ENCODE measurements at places on chromosomes 13 and 19. TPM values are rescaled to one million over a fixed set of nuclear protein-coding genes. Genes with fewer than 3 reads are reported as not detected.

The LMTK3 gene
- total RNA-seq, result 0.37 TPM

GRCh38 chr13:70666883-70667556 is 558.8 kb upstream of the KLHL1 start:
- no peaks in the 10 kb centered on the region for H3K4me1 ChIP-seq
- peaks cover 21% of the 10 kb centered on the region for H3K27me3 ChIP-seq
- no peak overlapping the region for H3K4me3 ChIP-seq
- no peaks in the 10 kb centered on the region for H3K36me3 ChIP-seq
- DNase-seq, result no peak
- no peak overlapping the region for H3K27ac ChIP-seq

The ERFL gene
- total RNA-seq, result not detected

GRCh38 chr19:6865849-6866248 is 21.5 kb upstream of the ADGRE1 start:
- H3K27me3 ChIP-seq, result peaks cover 21% of the 10 kb centered on the region
- no peak for DNase-seq
- peaks cover 16% of the 10 kb centered on the region for H3K4me1 ChIP-seq
- no peaks in the 10 kb centered on the region for H3K36me3 ChIP-seq

- no peaks in the 10 kb centered on the region for H3K36me3 ChIP-seq
- no peaks in the 10 kb centered on the region for H3K4me1 ChIP-seq
- no peak overlapping the region for H3K4me3 ChIP-seq
- no peaks in the 10 kb centered on the region for H3K27me3 ChIP-seq
- no peak for DNase-seq
- no peak overlapping the region for H3K27ac ChIP-seq
Observed at GRCh38 chr13:89610331-89610730, 1737.2 kb upstream of the MIR17HG start.

- peaks cover 51% of the 10 kb centered on the region for H3K4me1 ChIP-seq
- H3K4me3 ChIP-seq, result peak overlapping the region; percentile 60
- H3K36me3 ChIP-seq, result peaks cover 78% of the 10 kb centered on the region
- DNase-seq, result peak; percentile 84
- H3K27me3 ChIP-seq, result no peaks in the 10 kb centered on the region
Observed at GRCh38 chr19:47723581-47723940, 10.3 kb downstream of the EHD2 start.

Measured in MCF 10A (cell line).